ENCODE measurements at places on chromosomes 4 and X.

GRCh38 chr4:186852964-186853391 is 129.3 kb upstream of the FAT1 start:
- no peak for DNase-seq

DNA sequence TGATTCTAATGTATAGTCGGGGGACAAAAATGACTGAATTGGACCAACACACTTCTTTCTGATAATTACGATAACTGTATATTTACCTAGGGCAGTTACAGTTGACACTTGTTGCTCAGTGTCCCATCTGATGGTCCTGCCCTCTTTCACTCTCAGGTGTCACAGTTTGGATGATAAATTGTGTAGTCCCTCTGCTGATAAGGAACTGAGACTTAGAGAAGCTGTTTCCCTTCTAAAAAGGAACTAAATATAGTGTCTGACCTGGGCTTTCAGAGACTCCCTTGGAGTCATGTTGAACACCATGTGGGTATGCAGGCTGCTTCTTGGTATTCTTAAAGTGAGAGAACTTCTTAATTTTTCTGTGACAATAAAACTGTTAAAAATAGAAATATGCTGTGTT is 23.7 kb upstream of the PNPLA4 start:
- no peak for DNase-seq

GRCh38 chr4:138488533-138488932 is 246.4 kb upstream of the SLC7A11 start:
- no peak for DNase-seq

DNA sequence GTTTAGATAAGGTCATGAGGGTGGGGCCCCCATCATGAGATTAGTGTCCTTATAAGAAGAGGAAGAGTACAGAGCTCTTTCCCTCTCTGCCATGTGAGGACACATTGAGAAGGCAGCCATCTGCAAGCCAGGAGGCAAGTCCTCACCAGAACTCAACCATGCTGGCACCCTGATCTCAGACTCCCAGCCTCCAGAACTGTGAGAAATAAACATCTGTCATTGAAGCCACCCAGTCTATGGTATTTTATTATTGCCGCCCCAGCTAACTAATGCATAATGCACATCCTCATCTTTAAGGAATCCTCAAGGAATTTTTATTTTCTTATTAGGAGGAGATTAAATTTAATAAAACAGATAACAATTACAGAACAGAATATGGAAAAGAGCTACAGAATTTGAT is 16.7 kb upstream of the EXOSC9 start:
- no peak for DNase-seq

GRCh38 chr4:37453281-37453998 is 208.9 kb downstream of the NWD2 start:
- peak; percentile 94 for DNase-seq

All from DMS53 (cell line).